ENCODE measurements at places on chromosomes 5 and 9. TPM values are rescaled to one million over a fixed set of nuclear protein-coding genes. Genes with fewer than 3 reads are reported as not detected.

The PAEP gene
- total RNA-seq = not detected

The ASPN gene
- total RNA-seq = 7.5 TPM

The SV2C gene
- 0.60 TPM for total RNA-seq

The HDHD3 gene
- total RNA-seq = 39.2 TPM

The FOXD4L4 gene
- 0.47 TPM for total RNA-seq

The PPIC gene
- 39.2 TPM for total RNA-seq

The MVB12B gene
- 37.5 TPM for total RNA-seq

The OTP gene
- not detected for total RNA-seq

The NR2F1 gene
- 64.4 TPM for total RNA-seq

DNA sequence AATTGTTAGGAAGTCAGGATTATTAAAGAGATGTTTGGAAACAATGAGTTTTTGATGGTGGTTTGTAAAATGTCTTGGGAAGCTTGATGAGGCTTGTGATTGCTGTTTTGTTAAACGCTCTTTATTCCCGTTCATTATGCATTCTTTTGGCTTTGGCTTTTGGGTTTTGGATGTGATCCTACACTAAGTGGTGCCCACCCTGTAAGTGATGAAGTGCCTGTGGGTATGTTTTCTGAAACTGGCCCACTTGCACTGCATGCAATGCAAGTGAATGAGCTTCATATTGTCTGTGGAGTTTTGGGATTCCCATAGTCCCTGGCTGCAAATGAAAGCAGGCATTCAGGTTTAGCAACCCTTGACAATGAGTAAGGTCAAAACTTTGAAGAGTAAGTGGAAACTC lies 1035.5 kb upstream of the WWC1 start:
- no peak for DNase-seq

DNA sequence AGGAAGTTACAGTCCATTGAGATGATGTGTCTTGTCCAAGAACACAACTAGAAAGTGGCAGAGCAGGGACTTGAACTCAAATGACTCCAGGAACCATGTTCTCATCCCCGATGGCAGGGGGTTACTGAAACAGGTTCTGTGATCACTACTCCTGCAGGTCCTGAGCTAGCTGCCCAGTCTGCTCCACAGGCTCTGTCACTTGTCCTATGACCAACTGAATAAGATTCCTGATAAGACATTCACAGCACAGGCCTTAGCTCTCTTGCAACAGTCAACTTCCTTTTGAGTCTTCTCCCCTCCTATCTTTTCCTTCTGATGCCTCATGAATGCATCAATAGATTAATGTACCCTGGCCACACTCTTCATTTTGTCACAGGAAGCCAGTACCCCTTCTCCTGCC lies 109.2 kb downstream of the SH3TC2 start:
- no peak for DNase-seq

GRCh38 chr5:149961957-149962409 lies 1.4 kb downstream of the SLC26A2 start:
- no peak for DNase-seq

GRCh38 chr5:179796877-179797608 lies 3.3 kb downstream of the LTC4S start:
- DNase-seq = peak; percentile 44

DNA sequence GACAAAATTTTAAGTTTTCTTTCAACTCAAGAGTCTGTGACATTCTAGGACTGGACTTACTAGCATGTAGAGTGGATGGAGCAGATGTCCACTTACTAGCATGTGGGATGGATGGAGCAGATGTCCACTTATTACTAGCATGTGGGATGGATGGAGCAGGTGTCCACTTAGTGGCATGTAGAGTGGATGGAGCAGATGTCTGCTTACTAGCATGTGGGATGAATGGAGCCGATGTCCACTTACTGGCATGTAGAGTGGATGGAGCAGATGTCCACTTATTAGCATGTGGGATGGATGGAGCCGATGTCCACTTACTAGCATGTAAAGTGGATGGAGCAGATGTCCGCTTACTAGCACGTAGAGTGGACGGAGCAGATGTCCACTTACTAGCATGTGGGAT lies 2.4 kb downstream of the SLC36A1 start:
- no peak for DNase-seq

GRCh38 chr5:16690243-16690852 lies 73.6 kb upstream of the RETREG1 start:
- no peak for DNase-seq

- no peak for DNase-seq
Observed at GRCh38 chr5:106648401-106648800, 1022.3 kb downstream of the EFNA5 start.

GRCh38 chr9:121239071-121239470 lies 28.9 kb upstream of the GSN start:
- DNase-seq = no peak

GRCh38 chr9:92562461-92562967 lies 26.7 kb upstream of the ECM2 start:
- DNase-seq = no peak

- no peak for DNase-seq
Observed at GRCh38 chr5:88948746-88949600, 66.0 kb upstream of the MEF2C start.

DNA sequence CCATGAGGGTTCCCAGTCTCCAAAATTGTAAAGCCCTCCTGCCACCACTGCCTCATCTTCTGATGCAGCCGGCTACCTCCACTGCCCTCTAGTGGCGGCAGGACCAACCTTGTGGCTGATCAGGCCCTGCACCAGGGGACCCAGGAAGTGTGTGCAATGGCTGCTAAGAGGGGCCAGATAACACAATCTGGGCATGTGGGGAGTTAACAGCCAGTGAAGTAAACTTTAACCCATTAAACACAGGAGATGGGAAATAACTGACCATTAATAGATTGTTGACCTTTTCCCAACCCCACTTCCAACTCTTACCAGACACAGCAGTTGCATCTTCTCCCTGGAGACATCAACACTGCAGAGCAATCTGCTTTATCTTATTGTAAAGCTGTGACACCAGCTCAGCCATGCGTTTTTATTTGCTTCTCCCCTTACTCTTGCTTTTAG lies 63.3 kb downstream of the FREM1 start:
- no peak for DNase-seq

GRCh38 chr5:37568893-37569292 lies 189.8 kb downstream of the WDR70 start:
- DNase-seq = no peak

DNA sequence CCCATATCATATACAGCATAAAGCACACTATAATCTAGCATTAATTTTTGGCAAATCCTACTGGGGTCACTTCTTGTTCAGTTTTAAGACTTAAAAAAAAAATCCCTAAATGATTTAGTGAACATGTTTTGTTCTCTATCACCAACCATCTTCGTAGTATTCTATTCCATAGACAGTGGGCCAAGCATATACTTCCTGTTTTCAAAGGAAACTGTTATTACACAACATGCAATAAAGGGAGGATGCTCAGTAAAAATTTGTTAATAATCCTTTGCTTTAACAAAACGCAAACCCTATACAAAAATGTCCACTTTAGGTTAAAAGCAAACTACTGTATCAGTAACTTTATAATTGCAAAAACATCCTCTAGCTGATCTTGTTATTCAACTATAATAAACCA lies 13.0 kb downstream of the CCNH start:
- DNase-seq = no peak

DNA sequence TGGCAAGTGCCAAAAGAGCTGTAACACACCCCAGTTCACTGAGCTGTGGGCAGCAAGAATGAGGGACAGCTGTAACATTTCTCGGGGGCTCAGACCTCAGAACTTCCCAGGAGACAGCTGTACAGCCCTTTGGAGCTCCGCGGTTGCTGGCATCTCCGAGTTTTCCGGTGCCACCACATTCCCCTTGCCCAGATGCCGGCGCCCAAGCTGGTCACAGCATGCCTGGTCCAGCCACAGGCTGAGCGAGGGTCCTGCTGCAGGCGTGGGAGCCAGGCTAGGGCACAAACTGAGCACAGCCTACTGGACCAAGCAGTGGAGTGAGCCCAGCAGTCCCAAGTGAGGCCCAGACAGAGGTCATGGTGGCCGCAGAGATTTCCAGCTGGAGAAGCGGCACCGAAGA lies 797.7 kb upstream of the EDIL3 start:
- DNase-seq = no peak

DNA sequence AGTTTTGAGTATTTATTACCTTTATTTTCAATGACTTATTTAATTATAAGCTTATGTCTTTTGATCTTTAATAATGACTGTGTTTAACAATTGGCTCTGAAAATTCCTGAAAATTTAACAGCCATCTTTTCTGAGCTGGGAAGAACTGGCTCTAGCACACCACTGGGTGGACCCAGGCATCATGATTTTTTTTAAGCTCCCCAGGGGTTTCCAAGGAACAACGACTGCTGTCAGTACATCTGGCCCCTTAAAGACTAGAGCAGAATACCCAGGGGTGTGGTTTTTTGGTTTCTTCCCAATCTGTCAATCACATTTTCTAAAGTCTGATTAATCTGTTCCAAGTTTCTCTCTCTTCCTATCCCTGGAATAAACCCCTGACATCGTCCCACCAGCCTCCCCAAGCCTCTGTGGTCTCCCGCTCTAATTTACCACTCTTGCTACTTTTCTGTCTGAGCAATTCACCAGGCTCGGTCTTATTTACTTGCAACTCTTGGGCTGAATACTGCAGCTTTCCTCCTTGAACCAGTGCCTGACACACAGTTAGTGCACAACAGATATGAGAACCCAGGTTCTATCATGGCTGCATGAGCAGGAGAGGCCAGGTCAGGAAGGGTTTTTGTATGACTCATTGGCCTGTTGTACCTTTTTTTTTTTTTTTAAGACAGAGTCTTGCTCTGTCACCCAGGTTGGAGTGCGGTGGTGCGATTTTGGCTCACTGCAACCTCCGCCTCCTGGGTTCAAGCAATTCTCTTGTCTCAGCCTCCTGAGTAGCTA lies 321.9 kb downstream of the ZSWIM6 start:
- no peak for DNase-seq

GRCh38 chr5:135190416-135191083 lies 156.5 kb upstream of the PITX1 start:
- DNase-seq = no peak

- DNase-seq = no peak
Observed at GRCh38 chr9:13721481-13722235, 442.2 kb upstream of the MPDZ start.

- no peak for DNase-seq
Observed at GRCh38 chr9:5767968-5768932, 64.7 kb downstream of the ERMP1 start.

DNA sequence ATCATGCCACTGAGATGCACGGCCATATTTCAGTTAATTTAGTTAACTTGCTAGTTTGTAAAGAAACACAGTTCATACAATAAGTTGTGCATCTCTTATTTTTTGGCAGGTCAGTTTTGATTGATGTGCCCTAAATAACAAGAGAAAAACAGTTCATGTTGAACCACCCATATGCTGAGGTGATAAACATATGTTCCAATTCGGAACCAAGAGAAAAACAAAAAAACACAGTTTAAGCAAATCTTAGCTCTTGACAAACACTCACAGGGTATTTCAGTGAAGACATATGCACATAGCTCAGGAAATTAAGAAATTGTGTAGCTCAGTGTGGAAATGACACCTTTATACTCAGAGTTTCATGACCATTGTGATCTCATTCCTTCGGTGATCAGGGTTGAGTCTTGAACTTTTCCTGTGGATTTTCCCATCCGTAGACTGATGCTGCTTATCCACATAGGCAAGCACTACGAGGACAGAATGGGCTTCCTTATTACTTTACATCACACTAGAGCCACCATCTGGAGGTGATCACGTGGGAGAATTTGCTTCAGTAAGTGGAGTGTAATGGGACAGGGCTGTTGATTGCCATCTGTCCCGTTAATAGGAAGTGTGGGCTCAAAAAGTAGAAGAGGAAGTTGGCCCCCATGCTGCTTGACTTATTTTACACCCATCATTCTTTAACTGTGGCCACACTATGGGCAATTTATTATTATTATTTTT lies 773.0 kb downstream of the MTRR start:
- no peak for DNase-seq

DNA sequence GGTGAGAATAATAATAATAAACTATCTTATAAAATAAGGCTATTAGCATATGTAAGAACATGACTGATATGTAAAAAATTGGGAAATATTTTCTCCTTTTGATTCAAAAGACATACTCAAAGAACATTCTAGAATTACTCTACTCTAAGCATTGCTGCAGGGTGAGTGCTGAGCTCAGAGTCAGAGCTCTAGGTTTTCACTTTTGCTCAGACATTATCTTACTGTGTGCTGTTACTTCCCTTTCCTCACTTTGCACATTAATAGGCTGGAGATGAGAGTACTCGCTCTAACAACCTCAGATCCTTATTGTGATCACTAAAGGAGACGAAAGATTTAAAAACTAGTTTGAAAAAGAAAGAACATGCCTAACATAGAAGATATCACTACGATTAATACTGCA lies 99.4 kb upstream of the C9orf72 start:
- DNase-seq = no peak

DNA sequence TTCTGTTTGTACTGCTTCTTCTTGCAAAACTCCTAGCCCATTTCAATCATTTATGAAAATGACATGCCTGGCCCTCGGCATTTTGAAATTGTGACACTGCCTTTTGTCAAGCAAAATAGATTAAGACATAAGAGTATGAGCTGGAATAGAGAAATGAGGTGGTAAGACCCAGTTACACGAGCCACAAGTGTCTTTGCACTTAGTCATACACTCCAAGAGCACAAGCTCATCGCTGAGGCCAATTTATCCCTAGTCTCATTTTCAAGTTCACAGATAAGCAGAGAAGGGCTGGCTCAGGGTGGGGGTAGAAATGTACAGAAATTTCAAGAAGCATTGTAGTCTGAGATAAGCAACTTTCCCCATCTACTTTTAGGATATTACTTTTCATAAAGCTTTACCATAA lies 40.6 kb upstream of the MAP1B start:
- DNase-seq = no peak

DNA sequence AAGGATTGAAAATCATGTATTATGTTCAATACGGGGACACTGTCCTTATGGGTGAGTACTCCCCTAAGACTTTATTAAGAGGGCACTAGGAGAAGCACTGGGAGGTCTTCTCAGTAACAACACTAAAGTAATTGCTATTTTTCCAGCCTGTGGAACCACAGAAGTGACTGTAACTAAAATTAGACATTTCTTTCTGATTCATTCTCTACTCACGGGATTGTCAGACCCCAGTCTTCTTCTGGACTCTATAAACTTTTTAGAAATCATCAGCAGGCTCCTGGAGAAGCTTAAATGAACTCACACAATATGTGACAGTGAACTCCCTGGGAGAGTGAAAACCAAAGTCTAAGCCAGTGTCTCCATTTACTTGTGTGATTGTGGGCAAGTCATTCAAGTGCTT lies 14.5 kb downstream of the TLR4 start:
- no peak for DNase-seq

Measured in ureter (tissue), 1 donor.